ENCODE measurements at places on chromosomes 11 and 22.

DNA sequence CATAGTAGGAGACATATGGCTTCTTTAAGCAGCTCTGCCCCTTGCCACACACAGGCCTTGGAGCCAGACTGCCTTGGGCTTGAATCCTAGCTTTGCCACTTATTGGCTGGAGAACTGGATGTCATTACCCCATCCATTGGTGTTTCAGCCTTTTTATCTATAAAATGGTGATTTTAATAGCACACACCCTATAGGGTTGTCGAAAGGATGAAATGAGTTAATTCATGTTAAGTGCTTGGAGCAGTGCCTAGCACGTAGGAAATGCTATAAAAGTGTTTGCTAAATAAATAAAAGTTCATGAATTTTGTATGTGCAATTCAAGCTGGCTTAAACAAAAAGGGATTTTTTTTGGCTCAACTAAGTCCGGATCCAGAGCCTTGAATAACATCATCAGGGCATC is 120.7 kb downstream of the TIMP3 start:
- no peak for DNase-seq

- no peak for DNase-seq
Observed at GRCh38 chr11:33256813-33257159, 395 bp upstream of the HIPK3 start.

GRCh38 chr11:76600124-76600655 is 70.4 kb downstream of the LRRC32 start:
- no peak for DNase-seq

GRCh38 chr11:9739123-9739900 is 75.4 kb downstream of the SWAP70 start:
- DNase-seq: no peak
